ENCODE measurements at places on chromosomes 6 and 20.

GRCh38 chr6:110784610-110784979 is 30.7 kb downstream of the CDK19 start:
- no peak for DNase-seq
- no peak overlapping the region for H3K4me3 ChIP-seq
- H3K4me1 ChIP-seq, result peaks cover 13% of the 10 kb centered on the region
- no peak overlapping the region for H3K27ac ChIP-seq
- H3K27me3 ChIP-seq, result no peaks in the 10 kb centered on the region

GRCh38 chr6:92267335-92267734 is 1152.0 kb downstream of the EPHA7 start:
- no peaks in the 10 kb centered on the region for H3K4me1 ChIP-seq
- H3K4me3 ChIP-seq, result no peak overlapping the region
- H3K36me3 ChIP-seq, result no peaks in the 10 kb centered on the region
- no peaks in the 10 kb centered on the region for H3K27me3 ChIP-seq
- DNase-seq, result no peak

GRCh38 chr6:27407153-27407814 is 18.7 kb downstream of the ZNF391 start:
- H3K36me3 ChIP-seq, result no peaks in the 10 kb centered on the region
- no peak for DNase-seq
- no peak overlapping the region for H3K4me3 ChIP-seq
- no peaks in the 10 kb centered on the region for H3K4me1 ChIP-seq
- no peak overlapping the region for H3K27ac ChIP-seq

- no peaks in the 10 kb centered on the region for H3K27me3 ChIP-seq
- H3K4me3 ChIP-seq, result no peak overlapping the region
- no peak for DNase-seq
- no peaks in the 10 kb centered on the region for H3K4me1 ChIP-seq
- H3K36me3 ChIP-seq, result no peaks in the 10 kb centered on the region
Measured at GRCh38 chr6:47571488-47571887, 93.9 kb downstream of the CD2AP start.

DNA sequence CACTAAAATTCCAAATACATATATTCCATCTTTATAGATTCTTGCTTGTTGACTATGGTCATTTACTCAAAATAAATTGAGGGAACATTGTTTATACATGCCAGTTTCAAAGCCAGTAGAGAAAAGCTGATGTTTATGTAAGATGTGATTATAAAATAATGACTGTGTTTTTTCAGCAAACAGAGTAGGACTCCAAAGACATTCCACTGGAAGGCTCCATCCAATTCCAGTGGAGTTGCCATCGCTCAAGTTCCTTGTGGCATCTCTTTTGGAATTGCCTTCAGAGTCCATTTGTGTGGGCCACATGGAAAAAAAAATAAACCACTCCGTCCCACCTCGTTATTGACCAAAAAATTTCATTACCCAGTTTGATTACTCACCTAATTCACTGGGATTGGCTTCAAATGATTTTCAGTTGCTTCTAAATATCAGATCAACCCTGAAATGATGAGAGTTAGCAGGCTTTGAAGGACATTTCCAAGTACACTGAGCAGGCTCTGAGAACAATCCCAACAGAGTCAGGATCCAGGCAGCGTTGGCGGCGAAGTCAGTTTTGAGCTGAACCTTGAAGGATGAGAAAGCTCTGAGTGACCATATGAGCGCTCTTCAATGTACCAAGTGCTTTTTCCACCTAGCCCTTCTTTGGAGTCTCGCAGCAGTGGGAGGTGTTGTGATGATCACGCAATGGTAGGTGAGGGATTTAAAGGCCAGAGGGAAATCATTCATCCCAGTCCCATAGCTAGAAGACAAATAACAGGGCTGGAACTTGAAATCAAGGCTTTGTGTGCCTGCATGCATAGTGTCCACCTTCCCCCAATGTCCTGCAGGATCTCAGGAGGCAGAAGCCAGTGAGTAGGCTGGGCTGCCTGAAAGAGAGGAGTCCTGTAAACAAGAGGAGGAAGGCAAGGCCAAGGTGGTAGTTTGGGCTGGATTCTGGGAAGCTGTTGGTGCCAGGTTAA is 281.7 kb downstream of the CDC5L start:
- H3K4me3 ChIP-seq, result no peak overlapping the region
- no peaks in the 10 kb centered on the region for H3K27me3 ChIP-seq
- H3K36me3 ChIP-seq, result no peaks in the 10 kb centered on the region
- no peak overlapping the region for H3K27ac ChIP-seq
- H3K4me1 ChIP-seq, result peaks cover 22% of the 10 kb centered on the region
- DNase-seq, result no peak
